ENCODE measurements at places on chromosomes 5 and 9. TPM values are rescaled to one million over a fixed set of nuclear protein-coding genes. Genes with fewer than 3 reads are reported as not detected.

DNA sequence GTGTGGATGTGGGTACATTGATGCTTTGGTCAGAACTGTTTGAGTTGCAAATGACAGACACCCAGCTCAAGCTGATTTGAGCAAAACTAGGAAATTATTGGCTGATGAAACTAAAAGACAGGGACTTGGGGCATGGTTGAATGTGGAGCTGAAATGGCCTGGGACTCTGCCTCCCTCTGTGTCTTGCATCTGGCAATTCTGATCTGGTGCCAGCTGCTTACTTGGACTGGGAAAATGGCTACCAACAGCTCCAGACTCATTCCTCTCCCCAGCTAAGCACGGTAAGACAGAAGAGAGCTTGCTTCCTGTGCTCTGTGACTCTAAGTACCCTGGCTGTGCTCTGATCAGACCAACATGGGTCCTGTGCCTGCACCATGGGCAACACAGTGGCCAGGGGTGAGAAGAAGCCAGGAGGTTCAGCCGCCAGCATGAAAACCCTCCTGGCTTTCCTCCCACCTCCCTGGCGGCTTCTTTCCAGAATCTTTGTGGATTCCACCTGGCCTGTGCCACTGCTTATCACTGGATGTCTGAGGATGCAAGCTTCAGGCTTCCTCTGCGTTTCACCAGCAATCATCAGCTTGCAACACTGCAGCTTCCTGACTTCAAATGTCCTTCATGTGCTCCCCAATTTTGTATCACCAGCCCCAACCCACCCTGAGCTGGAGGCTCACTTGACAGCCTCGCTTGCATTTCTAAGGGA, 44.1 kb downstream of the C5orf15 start:
- peaks cover 1% of the 10 kb centered on the region for H3K4me1 ChIP-seq
- H3K27ac ChIP-seq: no peak overlapping the region
- no peaks in the 10 kb centered on the region for H3K36me3 ChIP-seq
- no peaks in the 10 kb centered on the region for H3K27me3 ChIP-seq
- H3K4me3 ChIP-seq: no peak overlapping the region

DNA sequence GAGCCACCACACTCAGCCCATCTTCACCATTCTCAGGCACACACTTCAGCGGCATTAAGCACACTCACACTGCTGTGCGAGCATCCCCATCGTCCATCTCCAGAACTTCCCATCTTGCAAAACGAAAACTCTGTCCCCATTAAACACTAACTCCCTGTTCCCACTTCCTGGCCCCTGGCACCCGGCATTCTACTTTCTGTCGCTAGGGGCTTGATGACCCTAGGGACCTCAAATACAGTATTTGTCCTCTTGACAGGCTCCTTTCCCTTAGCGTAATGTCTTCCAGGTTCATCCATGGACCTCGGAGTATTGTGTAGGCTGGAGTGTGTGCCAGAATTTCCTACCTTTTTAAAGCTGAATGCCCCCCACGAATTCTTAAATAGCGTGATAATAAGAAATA, 14.7 kb upstream of the UBAC1 start:
- H3K27ac ChIP-seq: no peak overlapping the region
- peaks cover 15% of the 10 kb centered on the region for H3K4me1 ChIP-seq
- no peak overlapping the region for H3K4me3 ChIP-seq
- no peaks in the 10 kb centered on the region for H3K27me3 ChIP-seq
- DNase-seq: no peak

GRCh38 chr9:123268199-123268464, 254 bp downstream of the STRBP start:
- H3K27me3 ChIP-seq: no peaks in the 10 kb centered on the region
- H3K36me3 ChIP-seq: no peaks in the 10 kb centered on the region
- H3K4me1 ChIP-seq: peaks cover 20% of the 10 kb centered on the region
- DNase-seq: no peak

GRCh38 chr5:113675166-113675565, 161.7 kb downstream of the YTHDC2 start:
- H3K27me3 ChIP-seq: peaks cover 6% of the 10 kb centered on the region
- no peaks in the 10 kb centered on the region for H3K4me1 ChIP-seq
- H3K36me3 ChIP-seq: no peaks in the 10 kb centered on the region

The GARIN3 gene
- not detected for total RNA-seq

The GDA gene
- total RNA-seq: not detected

The ZNF474 gene
- 0.47 TPM for total RNA-seq

The IL3 gene
- total RNA-seq: not detected

The KIF4B gene
- not detected for total RNA-seq
